ENCODE measurements at places on chromosomes 12 and 14.

GRCh38 chr12:47995981-47996401, 8.3 kb downstream of the COL2A1 start:
- DNase-seq: no peak

DNA sequence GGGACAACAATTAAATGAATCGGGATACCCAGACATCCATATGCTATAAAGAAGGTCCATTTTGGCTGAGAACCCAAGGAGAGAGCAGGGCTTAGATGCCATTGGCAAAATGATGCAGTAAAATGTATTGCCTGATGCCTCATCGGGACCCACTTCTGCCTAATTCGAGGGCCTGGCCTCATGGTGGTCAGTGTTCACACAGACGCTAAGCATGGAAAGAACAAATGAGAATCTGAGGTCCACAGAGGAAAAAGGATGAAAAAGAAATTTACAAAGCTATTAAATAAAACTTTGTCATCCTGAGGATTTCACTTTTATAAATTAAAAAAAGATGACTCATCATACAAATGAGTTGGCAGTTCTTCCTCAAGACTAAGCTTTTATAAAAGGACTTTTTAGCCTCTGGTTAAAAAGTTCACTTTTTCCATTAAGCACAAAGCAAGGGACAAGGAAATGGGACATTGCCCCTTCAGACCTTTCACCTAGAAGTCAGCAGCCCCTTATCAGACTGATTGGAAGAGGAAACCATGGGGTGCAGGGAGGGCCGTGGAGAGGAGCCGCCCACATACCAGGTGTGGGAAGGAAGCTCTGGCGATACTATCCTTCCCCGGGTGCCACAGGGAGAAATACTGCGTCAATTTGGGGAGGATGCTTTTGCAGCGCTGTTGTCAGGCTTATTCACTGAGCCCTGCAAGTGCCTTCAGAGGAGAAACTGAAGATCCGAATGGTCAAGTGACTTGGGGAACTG, 176.0 kb downstream of the EGLN3 start:
- DNase-seq: no peak

- DNase-seq: peak; percentile 51
Observed at GRCh38 chr12:110742096-110742717, 484 bp downstream of the PPP1CC start.

DNA sequence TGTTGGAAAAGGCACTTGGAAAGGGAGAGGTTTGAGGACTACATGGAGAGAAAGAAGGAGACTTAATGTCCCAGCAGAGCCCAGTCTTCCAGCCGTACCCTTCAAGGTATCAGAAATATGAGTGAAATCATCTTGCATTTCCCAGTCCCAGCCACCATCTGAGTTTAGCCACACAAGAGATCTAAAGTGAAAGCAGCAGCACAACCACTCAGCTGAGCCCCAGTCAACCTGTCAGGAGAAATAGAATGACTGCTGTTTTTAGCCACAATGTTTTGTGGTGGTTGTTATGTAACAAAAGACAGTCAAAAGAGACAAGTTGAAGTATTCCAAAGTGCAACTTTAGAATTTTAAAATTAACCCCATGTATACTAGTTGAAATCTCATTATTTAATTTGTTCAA, 28.0 kb downstream of the DERA start:
- no peak for DNase-seq

DNA sequence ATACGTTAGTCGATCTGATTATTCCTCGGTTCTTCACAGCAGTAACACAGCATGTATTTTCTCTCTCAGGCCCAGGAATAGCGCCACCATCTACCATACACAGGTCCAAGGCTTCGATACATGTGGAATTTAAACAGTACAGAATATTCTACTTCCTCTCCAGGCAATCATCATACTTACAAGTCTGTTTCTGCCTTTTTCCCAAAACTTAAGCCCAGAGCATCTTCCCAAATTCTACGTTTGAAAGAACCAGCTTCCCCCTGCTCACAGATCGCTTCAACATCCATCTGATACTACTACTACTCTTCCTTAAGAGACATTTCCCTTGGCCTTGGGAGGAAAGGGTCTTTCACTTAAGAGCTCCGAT, 626 bp downstream of the TXNDC16 start:
- no peak for DNase-seq

- no peak for DNase-seq
Observed at GRCh38 chr14:101246894-101247841, 314.1 kb upstream of the DIO3 start.

GRCh38 chr14:103136388-103137271, 13.4 kb downstream of the TNFAIP2 start:
- DNase-seq: no peak

GRCh38 chr14:63203618-63204406, 431 bp upstream of the RHOJ start:
- DNase-seq: peak; percentile 76

DNA sequence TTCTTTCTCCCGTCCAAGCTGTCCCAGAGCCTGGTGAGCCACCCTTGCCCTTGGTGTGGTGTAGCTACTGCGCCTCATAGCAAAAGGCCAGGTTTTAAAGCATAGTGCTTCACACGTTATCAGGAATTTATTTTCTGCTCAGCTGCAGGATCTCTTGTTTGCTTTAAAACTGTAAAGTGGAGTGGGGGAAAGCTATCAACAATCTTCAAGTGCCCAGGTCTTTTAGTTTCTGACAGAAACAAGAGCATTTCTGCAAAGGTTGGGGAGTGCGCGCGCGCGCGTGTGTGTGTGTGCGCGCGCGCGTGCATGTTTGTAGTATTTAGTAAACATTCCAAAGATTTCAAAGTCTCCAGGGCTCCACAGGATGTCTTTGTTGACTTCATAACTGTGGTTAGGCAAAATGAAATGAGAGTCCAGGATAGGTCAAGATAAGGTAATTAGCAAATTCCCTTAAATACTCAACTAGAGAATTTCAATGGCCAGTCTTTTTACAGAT, 45.5 kb downstream of the EML1 start:
- peak; percentile 9 for DNase-seq

- DNase-seq: no peak
Observed at GRCh38 chr12:67646775-67647174, 1.8 kb upstream of the DYRK2 start.

GRCh38 chr12:72053604-72054003, 115.0 kb downstream of the TPH2 start:
- no peak for DNase-seq

DNA sequence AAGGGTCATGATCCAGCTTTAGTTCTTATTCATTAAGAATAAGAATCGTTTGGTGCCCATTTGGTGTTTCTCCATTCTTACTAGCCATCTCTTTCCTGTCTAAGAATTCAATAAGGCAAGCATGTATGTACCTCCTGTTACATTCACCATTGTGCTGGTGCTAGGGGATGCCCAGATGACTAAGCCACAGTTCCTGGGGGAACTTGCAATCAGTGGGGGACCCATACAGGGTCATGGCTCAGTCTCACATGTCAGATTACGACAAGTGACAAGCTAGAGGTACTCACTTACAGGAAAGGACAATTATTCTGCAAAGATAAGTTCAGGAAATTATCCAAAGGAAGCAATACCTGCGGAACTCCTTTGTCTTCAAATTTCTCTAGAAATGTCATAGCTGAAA, 125.4 kb downstream of the STXBP6 start:
- no peak for DNase-seq

DNA sequence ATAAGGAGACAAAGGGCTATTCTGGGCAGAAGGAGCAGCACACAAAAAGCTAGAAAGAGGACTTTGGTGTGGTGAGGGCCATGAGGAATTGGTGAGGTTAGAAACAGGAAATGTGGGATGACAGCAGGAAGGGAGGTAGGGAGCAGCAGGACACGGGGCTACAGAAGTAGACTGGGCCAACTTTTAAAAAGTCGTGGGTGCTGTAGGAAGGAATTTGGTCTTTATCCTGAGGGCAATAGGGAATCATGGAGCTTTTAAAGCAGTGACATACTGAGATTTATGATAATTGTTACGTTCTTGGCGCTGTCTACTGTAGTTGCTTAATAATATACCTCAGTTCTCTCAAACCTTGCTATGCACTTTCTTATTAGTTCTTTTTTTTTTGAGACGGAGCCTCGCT, 8.2 kb upstream of the CHURC1 start:
- no peak for DNase-seq

DNA sequence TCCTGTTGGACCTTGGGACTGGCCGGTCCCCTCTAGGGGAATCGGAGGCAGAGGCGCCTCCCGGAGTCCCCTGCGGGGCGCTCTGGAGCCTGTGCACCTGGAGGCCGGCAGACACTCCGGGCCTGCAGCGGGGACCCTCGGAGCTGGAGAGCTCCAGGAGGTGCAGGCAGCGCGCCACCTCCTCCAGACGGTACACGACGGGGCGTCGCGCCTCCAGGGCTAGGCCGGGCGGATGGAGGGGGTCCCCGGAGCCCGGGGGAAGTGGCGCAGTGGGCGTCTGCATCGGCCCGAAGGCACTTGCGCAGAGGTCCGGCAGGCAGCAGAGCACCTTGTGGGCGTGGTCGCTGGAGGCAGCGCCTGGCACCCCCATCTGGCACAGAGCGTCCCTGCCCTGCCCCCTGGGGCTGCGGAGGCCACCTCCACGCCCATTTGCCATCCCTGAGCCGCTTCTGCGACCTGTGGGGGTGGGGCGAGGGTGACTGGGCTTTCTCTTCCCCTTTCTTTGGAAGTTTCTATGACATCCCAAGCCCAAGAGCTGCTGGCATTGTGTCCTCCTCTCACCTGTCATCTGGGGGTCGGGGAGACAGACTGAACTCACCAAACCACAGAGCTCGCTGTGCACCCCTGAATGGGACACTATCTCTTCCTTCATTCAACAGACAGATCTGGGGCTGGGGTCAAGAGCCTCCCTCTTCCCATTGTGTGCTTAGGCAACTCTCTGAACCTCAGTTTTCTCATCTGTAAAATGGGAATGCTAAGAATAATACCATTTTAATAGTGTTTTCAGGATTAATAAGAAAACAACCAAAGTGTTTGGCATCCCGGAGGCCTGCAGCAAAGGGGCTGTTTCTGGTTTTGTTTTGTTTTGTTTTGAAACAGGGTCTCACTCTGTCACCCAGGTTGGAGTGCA, 37.5 kb upstream of the CORO1C start:
- peak; percentile 31 for DNase-seq

GRCh38 chr12:124715121-124715990, 147.9 kb upstream of the NCOR2 start:
- DNase-seq: no peak

- DNase-seq: no peak
Observed at GRCh38 chr12:124461241-124461673, 106.2 kb downstream of the NCOR2 start.

- peak; percentile 20 for DNase-seq
Observed at GRCh38 chr12:82517027-82517426, 158.7 kb downstream of the METTL25 start.

DNA sequence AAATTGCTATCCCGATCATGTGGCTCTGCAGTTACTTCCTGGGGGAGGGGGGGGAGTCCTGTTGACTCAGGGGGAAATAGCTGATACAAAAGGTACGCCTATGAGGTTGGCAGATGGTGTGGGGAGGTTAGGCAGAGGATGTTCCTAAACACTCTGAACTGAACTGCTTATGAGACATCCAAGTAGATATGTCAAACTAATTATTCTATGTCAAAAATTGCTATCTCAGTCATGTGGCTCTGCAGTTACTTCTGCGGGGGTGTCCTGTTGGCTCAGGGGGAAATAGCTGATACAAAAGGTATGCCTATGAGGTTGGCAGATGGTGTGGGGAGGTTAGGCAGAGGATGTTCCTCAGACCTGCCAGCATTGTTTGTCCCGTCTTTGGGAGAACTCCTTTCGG, 5.1 kb upstream of the VCPKMT start:
- no peak for DNase-seq

DNA sequence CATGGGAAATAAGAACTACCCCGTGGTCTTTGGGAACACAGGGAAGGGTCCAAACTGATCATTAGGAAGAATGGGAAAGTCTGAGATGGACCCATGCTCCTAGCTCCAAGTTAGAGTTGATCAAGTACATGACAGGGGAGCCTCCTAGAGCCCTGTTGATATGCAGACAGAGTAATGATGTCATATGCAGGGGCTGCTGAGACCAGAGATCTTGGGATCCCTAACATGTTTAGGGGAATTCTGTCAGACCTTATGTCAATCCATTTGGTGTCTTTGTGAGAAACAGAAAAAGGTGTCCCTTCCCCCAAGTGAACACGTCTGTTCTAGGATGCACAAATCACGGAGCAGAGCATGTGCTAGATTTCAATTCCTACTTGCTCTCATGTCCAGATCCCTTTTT, 6.6 kb downstream of the SLC25A21 start:
- DNase-seq: no peak

DNA sequence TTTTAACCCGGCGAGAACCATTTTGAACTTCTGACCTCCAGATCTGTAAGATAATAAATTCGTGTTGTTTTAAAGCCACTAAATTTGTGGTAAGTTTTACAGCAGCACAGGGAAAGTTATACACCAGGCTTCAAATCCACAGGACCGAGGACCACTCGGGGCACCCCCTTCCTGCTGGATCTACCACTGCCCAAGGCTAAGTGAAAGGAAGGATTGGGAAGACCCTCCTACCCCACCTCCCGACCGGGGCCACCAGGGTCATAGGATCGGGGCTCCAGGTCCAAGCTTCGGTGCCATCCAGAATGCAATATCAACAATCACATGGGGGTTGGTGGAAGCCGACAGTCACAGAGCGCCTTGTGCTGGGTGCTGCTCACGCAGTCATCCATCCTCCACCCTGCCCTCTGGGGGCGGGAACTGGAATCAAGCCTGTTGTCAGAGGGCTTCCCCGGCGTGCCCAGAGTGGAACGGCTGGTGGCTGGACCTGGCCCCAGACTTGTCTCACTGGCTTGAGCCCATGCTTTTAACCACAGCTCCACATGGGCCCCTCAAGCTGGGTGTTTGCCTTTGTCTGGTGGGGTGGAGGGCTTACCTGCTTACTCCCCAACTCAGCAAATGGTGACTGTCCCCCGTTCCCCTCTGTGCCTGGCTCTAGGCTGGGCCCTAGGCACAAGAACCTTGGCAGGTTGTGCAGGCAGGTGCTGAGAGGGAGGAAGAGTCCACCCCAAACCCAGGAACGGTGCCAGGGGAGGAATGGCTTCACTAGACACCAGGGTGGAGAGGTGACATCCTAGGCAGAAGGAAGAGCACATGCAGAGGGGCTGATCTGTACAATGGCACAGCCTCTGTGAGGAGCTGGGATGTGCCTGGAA, 180.3 kb upstream of the RTL1 start:
- DNase-seq: no peak

DNA sequence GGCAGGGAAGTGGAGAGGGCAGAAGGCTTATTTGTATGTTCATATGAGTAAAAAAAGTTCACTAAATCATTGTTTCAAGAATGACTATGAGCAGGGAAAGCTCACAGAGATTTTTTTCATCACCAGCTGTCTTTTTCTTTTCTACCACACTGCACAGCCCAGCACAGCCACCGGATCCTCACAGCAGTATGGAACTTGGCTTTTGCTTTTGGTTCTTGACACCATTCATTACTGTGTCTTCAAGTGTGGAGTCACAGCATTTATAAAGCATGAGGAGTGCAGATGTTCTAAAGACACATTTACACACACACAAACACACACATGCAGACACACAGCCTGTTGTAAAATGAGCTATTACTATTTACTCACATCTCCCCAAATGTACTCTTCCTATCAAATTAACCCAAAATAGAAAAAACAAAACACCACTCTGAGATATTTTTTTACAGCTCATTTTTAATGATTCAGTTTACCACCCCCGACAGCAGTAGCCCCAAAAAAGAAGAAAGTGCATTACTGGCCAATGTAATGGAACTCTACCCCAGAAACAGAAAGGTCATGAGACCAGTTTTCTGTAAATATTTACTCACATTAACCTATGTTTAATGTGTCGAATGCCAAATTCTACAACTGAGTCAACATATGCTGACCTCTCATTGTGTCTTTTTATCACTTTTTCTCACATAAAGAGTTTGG, 60.5 kb downstream of the BTG1 start:
- DNase-seq: no peak

GRCh38 chr12:114933428-114934160, 249.6 kb upstream of the TBX3 start:
- no peak for DNase-seq
